ENCODE measurements at places on chromosomes 13 and 19. TPM values are rescaled to one million over a fixed set of nuclear protein-coding genes. Genes with fewer than 3 reads are reported as not detected.

The ZNF534 gene
- total RNA-seq: 0.18 TPM

The SHISA2 gene
- 13.2 TPM for total RNA-seq

The DDX39A gene
- total RNA-seq: 46.2 TPM

The DOCK6 gene
- 60.2 TPM for total RNA-seq

The SLC17A7 gene
- 0.51 TPM for total RNA-seq

DNA sequence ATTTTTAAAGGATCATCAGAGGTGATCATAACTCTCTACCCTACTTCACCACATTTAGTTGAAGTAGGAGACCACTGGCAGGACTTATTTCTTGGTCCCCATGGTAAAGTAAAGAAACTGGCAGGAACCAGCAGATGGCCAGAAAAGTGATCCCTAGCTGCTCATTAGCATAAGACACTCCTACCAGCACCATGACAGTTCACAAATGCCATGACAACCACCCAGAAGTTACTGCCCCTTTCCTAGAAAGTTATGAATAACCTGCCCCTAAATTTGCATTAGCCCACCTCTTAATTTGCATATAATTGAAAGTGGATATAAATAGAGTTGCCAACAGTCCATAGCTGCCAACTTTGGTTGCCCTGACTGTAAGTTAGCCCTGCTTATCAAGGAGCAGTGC, 18.4 kb upstream of the RUBCNL start:
- no peak for DNase-seq

DNA sequence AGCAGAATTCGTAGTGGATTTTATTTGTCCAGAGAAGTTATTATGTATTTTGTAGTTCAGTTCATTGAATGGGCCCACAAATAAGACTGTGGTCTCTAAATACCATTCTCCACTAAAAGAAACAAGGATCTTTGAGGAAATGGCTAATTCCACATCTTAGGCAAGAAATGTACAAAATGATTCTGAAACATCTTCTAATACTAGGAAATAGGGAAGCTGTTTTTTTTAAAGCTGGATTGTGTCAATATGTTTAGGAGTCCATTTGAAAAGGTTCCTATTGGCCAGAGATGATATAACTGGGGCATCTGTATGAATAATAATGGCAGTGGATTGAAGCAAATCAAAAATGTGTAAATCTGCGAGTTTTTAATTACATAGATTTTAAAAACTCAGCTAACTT, 88.5 kb upstream of the SIAH3 start:
- no peak for DNase-seq

- DNase-seq: no peak
Measured at GRCh38 chr19:15871570-15871969, 26.3 kb downstream of the CYP4F2 start.

DNA sequence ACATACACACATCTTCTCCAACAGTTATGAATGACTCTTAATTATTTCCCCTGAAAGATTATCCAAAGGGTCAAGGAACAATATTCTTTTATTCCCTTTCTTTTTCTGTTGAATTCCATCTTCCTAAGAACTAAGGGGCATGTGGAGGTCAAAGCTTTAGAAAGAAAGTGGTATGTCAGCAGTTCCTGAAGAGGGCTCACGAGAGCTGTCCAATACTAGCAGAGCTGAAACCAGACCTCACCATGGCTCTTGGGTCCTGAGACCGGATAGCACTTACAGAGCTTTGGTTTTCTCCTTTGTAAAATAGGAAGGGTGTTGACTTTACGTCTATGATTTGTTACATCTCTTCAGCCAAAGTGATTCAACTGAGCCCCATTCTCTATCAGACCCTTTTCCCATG, 109.8 kb upstream of the FREM2 start:
- no peak for DNase-seq

GRCh38 chr19:44987148-44987675, 14.1 kb upstream of the RELB start:
- DNase-seq: no peak

DNA sequence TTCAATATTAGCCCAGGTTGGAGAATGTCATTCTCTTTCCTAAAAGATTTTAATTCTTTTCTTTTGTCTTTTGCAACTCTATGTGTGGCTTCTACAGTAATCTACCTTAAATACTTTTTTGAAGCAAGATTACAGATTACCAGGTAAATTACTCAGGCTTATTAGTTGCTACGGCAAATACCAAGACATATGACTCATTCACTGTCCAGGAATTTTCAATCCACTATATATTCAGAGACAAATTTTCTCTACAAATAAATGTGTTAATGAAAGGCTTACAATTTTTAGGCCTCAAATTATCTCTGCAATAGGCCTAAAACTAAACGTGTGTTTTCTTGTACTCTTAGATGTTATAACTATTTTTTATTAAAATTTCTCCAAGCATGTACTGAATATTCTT, 631.3 kb downstream of the DIAPH3 start:
- DNase-seq: no peak

DNA sequence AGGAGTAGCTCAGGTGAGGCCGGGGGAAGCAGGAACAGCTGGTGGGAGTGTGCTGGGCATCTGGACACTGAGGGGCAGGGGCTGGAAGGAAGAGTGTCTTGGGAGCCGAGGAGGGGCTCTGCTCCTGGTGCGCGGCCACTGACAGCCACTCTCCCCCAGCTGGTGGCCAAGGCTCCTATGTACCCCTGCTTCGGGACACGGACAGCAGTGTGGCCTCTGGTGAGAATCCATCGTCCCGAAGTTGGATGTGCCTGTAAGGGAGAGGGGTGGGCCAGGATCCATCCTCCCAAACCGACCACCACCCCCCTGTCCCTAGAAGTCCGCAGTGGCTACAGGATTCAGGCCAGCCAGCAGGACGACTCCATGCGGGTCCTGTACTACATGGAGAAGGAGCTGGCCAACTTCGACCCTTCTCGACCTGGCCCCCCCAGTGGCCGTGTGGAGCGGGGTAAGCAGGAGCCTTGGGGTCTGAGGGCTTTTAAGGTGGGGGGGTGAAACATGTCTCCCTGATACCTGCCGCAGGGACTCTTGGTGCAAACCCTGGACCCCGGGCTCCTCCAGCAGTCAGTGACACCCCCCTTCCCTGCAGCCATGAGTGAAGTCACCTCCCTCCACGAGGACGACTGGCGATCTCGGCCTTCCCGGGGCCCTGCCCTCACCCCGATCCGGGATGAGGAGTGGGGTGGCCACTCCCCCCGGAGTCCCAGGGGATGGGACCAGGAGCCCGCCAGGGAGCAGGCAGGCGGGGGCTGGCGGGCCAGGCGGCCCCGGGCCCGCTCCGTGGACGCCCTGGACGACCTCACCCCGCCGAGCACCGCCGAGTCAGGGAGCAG, 2.0 kb upstream of the USF2 start:
- no peak for DNase-seq

DNA sequence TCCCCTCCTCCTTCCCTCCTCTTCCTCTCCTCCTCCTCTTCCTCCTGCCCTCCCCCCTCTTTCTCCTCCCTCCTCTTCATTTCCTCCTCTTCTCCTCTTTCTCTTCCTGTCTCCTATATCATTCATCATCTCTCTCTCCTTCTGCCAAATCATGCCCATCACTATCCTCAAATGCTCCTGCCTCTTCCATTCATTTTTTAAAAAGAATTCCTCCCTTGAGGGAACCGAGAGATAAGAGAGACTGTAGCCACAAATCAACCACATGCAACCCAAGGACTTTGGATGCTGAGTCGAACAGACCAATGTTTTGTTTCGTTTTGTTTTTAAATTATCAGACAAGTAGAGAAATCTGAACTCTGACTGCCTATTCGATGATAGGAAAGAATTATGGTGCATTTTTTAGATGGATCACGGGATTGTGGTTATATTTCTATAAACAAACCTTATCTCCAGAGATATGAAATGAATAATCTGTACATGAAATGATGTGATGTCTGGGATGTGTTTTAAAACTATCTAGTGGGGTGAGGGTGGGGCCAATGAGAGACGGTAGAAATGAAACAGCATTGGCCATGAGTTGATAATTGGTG, 9.5 kb upstream of the ZNF541 start:
- DNase-seq: peak; percentile 13

DNA sequence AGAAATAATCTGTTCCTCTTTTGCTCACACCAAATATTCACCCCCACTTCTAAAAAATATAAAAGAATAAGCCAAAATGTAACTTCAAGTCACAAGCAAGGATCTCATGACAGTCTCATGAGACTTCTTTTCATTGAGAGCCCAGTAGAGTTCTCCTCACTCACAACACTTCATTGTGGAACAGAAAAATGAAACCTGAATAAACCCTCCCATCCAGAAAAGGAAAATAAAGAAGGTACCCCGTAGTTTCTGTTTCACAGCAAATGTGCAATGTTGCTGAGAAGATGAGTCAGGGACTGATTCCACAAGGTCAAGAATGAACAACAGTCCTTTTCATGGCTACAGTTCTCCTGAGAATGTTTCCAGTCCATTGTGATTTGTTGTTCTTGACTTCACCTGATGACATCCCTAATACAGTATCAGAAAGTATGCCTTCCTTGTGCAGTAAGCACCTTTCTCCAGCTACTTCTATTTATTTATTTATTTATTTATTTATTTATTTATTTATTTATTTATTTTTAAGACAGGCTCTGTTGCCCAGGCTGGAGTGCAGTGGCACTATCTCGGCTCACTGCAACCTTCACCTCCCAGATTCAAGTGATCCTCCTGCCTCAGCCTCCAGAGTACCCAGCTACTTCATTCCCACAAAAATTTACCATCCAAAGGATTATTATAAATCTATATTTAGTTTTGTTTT, 6.4 kb upstream of the ZNF841 start:
- no peak for DNase-seq

Measured in lung (tissue), 17 donors.